ENCODE measurements at places on chromosomes 16 and 17. TPM values are rescaled to one million over a fixed set of nuclear protein-coding genes. Genes with fewer than 3 reads are reported as not detected.

DNA sequence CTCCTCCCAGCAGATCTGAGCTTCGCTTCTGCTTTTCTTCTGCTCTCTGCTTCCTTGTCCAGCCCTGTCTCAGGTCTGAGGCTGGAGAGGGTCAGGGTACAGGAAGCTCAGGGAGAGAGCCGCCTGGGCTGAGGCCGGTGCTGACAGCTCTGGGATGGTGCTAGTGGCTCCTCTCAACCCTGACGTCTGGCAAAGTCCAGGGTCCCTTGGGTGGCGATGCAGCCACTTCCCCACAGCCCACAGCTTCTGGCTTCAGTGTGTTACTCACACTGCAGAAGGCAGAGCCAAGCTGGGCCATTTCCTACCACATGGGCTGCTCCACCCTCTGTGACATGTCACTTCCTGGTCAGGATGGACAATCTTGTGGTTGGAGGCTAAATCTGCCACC is at the start of gene CD300C:
TSS of gene CD300C (minus strand) at position 273 of the 388 bp plus-strand sequence. CDS start 333 bp downstream, outside the sequence.
- DNase-seq = no peak

GRCh38 chr16:60651346-60651745 is 1384.9 kb downstream of the CDH8 start:
- DNase-seq = no peak

The RAC3 gene
- total RNA-seq = 4.2 TPM

The C16orf74 gene
- total RNA-seq = 0.38 TPM

DNA sequence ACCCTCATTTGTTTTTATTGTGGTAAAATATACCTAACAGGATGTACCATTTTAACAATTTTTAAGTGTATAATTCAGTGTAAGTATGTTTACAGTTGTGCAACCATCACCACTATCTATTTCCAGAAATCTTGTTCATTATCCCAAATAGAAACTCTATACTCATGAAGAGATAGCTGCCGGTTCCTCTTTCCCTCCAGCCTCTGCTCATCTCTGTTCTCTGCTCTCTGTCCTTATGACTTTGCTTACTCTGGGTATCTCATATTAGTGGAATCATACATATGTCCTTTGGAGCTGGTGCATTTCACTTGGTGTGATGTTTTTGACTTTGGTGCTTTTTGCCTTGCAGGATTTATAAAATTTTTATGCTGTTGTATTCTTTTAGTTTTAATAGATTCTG is 19.4 kb downstream of the CYLD start:
- no peak for DNase-seq

The KIF22 gene
- 22.0 TPM for total RNA-seq

The CDK10 gene
- 61.9 TPM for total RNA-seq

The IQCK gene
- total RNA-seq = 16.0 TPM

The TNFRSF13B gene
- total RNA-seq = not detected

- no peak for DNase-seq
Observed at GRCh38 chr17:39564211-39564848, 43.4 kb downstream of the NEUROD2 start.

DNA sequence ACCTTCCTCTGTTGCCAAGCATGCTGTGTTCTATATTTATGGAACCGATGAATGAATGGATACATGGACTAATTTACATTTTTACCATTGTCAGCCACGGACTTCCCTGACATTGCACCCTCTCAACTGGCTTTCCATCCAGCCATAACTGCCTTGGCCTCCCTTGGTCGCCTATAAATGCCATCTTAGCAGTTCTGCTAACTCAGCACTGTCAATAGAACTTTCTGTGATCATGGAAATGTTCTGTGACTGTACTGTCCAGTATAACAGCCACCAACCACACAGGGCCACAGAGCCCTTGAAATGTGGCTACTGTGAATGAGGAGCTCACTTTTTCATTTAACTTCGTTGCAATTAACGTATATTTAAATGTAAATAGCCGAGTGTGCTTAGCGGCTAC is 8.7 kb upstream of the BCO1 start:
- DNase-seq = no peak

DNA sequence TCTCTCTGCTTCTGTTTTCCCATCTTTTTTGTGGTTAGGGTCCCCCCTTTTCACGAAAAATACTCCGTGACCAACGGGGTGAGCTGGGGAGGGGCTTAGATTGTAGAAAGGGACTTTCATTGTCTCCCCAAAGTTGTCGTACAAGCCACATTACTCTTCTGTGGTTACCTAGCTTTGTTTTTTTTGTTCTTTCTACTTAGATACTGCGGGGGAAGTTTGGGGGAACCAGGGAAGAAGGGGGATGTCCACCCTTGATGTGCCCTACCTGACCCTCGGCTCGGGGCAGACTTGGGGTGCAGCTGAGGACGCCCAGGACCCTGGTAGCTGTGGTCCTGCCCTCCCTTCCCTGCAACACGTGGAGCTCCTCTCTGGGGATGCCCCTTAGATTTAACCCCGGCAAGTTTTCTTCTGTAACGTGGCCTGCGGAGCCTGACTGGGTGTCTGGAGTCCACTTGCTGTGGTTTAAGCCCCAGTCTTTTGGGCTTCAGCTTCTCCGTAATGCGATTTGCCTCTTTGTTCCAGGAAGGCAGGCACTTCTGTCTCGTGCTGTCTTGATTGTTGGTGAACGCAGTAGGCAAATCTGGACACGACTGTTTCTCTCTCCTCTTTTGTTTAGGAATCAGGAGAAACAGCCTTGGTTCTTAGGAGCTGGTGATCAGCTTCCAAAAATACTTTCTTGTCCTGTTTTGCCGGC is 892 bp downstream of the ABCC1 start:
- peak; percentile 49 for DNase-seq

DNA sequence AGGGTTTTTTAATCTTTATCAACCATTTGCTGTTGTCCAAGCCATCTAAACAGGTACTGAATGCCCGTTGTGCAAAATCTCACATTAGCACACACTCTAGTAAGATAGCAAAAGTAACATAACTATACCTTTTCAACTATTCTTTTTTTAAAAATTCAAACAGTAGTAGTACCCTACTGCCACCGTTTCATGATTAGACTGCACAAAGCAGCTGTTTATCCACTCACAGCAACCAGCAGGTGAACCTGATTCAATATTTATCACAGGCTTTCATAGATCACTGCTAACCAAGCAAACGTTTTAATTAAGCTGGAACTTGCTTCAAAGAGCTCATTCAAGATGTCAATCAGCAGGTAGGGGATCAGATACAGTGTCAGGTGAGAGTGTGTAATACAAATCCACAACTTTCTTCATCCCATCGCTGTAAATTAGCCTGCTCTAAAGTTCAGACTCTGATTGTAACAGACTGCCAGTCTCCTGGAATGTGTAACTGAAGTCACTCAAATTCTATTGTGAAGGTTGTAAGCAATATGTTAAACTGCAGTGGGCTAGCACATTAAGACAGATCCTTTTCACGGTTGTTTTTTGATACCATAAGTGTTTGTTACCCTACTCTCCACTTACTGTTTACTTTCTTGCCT is 47.3 kb downstream of the BRIP1 start:
- no peak for DNase-seq

GRCh38 chr17:71055128-71055527 is 885.8 kb downstream of the KCNJ2 start:
- no peak for DNase-seq

DNA sequence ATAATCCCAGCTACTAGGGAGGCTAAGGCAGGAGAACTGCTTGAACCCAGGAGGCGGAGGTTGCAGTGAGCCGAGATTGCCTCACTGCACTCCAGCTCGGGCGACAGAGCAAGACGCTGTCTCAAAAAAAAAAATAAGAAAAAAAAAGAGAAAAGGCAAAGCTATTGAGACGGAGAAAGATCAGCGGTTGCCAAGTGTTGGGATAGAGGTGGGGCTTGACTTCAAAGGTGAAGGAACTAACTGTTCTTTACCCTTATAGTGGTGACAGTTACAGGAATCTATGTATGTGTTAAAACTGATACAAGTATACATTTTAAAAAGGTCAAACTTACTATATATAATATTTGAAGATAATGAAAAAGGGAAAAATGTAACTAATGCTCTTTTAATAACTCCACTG is 22.5 kb downstream of the AKAP10 start:
- no peak for DNase-seq

DNA sequence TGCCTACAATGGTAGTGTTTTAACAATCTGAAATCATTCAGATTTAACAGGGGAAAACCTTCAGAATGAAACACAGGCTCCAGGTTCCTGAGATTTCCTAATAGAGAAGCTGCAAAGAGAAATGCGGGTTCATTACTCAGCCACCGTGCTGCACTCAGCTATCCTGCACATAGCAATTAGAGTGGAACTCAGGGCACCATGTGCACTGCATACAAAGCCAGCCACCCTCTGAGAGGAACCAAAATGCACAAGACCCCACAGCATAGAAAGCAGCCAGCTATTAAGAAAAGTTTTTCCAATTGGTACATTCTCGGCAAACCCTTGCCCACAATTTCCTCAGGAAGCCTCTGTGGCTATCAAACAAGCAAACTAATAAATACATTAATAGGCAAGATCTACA is 37.4 kb downstream of the TOM1L2 start:
- no peak for DNase-seq

The VAT1L gene
- 0.15 TPM for total RNA-seq

DNA sequence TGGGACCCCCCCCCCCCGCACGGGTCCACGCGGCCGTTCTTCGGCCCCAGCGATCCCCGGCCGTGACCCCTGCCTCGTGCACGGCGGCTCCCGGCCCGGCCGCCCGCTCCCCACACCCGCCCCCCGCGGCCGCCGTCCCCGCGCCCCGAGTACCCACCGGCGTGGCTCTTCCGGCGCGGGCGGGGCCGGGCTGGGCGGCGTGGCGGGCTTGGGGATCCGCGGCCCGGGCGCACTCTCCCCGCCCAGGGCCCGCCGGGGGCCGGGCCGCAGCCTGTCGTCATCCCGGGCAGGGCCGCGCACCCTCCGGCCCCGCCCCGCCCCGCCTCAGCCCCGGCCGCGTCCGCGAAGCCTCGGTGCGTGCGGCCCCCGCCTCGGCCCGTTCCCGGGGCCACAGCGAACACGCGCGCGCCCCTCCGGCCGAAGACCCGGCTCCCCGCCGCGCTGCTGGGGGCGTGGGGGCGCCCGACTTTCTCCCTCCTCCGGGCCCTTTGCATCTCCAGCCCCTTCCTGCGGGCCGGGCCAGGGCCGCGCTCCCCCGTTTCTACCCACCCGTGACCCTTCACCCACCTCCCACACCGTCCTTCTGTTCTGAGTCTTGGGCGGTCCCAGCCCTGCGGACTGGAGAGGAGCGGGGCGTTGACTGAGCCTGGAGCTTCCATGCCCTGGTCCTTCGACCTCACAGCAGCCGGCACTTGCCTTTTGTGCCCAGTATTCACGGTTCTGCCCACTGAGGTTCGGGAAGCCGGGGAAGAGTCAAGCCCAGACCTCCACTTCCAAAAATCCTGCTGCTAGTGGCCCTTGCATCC is 840 bp downstream of the MYO1C start:
- peak; percentile 78 for DNase-seq

DNA sequence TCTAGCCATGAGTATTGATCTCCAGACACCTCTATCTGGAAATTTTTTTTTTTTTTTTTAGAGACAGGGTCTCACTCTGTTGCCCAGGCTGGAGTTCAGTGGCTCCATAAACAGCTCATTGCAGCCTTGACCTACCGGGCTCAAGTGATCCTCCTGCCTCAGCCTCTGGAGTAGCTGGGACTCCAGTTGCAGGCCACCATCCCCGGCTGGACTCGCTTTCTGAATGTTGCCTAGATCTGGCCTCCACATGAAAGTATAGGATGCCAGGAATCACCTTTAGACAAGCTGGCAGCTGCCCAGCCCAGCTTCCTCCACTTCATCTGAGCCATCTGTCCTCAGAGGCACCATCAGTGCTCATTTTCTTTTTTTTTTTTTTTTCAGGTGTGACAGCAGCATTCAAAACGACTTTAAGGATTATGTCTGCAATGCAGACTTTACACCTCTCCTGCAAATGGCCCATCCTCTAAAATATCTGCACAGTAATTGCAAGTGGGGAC is 6.4 kb upstream of the PRR14 start:
- DNase-seq = no peak

The TBC1D3H gene
- total RNA-seq = not detected

DNA sequence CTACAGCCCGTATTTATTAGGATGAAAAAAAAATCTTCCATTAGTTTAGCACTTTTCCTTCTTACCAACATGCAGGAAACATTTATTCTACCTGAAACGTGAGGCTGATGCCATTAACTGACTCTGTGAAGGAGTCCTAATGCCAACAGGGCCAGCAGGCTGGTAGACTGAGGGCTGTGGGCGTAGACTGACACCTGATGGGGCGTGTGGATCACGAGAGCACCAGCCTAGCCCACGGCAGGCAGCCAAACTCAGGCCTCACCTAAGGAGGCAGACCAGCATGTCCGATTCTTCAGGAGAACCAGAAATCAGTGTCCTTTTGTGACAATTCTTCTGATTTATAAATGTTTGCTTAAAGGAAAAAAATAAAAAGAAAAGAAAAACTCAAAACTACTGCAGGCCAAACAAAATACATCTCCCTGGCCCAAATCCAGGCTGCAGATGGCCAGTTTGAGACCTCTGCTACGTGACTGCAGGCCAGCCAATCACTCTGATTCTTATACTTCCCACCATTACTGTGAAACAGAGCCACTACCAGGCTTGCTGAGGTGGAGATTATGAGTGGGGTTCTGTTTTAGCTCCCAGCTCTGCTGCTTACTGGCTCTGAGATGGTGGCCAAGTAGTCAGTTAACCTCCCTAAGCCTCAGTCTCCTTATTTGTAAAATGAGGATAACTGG is 66.5 kb downstream of the GNAO1 start:
- DNase-seq = no peak

The TBC1D3L gene
- 18.1 TPM for total RNA-seq

The RPS2 gene
- 2,694 TPM for total RNA-seq

DNA sequence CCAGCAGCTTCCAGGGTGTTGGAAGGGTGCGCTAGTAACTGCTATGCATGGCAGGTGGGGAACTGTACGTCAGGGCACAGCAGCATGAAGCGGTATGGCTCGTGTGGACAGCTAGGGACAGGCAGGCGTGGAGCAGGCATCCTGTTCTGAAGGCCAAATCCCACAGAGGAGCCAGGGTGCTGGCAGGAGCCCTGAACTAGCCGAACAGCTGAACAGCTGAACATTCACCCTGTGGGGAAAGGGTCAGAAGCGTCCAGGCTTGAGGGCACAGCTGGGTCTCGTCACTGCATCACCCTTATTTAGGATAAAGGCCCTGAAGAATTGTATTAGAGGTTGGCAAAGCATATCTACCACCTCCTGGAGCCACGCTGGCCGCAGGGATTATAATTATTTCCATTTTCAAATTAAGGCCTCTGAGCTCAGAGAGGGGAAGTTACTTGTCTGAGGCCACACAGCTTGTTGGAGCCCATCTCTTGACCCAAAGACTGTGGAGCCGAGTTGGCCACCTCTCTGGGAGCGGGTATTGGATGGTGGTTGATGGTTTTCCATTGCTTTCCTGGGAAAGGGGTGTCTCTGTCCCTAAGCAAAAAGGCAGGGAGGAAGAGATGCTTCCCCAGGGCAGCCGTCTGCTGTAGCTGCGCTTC is 3.3 kb upstream of the STH start:
- no peak for DNase-seq

The STX1B gene
- 1.5 TPM for total RNA-seq

Data from ovary (tissue), 10 donors.